H4 (cell line): ENCODE measurements at places on chromosomes 12 and 14. TPM values are rescaled to one million over a fixed set of nuclear protein-coding genes. Genes with fewer than 3 reads are reported as not detected.

SYNDIG1L gene
- not detected in 2 replicates for total RNA-seq

- no peak for DNase-seq
Observed at GRCh38 chr12:23415180-23415579, 534.3 kb downstream of the SOX5 start.

GRCh38 chr12:27619308-27619707, 76.9 kb upstream of the REP15 start:
- no peak for DNase-seq

DNA sequence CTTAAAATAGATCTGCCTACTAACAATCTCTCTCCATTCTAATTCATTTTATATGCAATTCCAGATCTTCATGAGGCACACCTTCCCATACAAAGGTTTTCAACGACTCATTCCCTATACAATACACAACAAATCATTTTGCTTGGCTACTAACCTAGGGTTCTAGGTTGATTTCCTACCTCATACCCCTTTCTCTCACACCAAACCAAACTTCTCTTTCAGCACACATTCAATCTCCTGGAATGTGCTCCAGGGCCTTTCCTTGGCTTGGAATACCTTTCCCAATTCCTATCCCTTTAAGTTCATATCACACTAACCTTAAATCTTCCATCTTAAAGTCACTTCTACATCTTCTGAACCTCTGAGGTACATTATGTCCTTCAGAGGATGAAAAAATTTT, 38.7 kb upstream of the MTERF2 start:
- DNase-seq, result no peak
